ENCODE measurements at places on chromosomes 3 and 15. TPM values are rescaled to one million over a fixed set of nuclear protein-coding genes. Genes with fewer than 3 reads are reported as not detected.

- no peak for DNase-seq
Observed at GRCh38 chr15:64847876-64848716, 6.4 kb downstream of the PLEKHO2 start.

- DNase-seq, result no peak
Observed at GRCh38 chr15:90539789-90540188, 10.1 kb downstream of the CRTC3 start.

CCDC54 gene
- 0.13 TPM for polyA plus RNA-seq

- DNase-seq, result no peak
Observed at GRCh38 chr15:50257332-50257731, 8.2 kb downstream of the HDC start.

CLDN1 gene
- polyA plus RNA-seq, result 1.3 TPM

DNA sequence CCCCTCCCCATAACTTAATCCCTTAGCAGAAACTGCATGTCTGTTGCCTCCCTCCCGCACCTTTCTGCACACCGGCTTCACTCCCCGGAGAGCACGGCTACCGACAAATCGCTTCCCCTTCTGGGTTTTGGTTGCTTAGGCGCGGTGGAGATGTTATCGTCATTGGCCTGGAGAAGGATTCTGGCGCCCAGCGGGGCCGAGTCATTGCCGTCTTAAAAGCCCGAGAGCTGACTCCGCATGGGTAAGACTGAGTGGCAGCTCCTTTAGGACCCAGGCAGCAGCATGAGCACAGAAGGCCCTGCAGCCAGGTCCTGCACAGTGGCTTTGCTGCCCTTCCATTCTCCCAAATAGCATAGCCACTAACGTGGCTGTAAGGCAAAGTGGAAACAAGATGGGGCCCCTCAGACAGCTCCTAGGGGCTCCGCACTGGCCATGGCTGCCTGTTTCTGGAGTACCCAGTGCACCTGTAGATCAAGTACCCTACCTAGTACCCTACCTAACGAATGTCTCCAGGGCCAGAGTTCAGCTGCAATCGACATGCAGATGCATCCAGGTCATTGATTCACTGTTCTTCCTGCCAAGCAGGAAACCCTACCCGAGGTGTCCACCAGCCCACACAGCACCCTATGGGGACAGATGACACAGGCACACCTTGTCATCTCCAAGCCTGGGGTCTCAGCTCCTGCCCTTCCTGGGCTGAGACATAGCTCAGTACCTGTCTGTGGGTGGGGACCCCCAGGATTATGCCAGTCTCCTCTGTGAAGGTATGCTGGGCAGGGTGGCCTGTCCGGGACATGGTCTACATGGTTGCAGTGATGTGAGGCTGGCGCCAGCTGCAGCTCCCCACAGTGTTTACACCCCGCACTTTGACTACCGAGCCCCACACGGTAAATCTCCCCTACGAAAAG is 147.6 kb downstream of the LRRK1 start:
- DNase-seq, result no peak

DNA sequence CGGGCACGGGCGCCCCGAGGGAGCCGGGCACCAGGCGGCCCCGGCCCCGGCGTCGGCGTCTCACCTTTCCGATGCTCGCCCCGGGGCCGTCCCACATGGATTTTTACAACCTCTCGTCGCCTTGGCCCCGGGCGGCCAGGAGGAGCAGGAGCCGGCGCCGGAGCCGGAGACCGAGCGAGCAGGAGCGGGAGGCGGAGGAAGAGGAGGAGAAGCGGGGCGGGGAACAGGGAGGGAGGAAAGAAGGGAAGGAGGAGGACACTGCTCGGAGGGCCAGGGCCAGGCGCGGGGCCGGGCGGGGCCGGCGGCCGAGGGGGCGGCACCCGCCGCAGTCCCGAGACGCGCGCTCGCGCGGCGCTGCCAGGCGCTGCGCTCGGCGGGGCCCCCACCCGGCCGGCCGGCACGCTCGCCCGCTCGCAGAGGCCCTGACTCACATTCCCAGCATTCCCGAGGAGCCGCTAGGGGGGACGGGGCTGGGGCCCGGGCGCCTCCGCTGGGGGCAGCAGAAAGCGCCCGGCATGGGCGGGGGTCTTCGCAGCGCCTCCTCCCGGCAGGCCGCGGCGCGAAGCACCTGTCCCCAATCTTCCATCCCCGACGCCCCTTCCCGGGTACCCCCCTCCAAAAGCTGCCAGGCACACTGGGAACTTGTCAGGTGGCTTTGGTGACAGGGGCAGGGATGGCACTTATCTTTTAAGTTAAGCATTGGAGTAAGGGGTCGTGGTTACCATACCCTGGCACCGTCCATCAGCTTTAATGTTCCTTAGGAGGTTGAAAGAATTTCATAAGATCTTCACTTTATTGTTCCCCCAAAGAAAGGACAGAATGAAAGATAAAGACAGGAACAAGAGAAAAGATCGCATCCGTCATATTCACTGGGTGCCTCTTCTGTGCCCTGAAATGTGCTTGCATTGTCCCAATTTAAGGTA is at the start of gene ERC2:
TSS of gene ERC2 (minus strand) at position 284 of the 923 bp plus-strand sequence.
- DNase-seq, result peak; percentile 83

DNA sequence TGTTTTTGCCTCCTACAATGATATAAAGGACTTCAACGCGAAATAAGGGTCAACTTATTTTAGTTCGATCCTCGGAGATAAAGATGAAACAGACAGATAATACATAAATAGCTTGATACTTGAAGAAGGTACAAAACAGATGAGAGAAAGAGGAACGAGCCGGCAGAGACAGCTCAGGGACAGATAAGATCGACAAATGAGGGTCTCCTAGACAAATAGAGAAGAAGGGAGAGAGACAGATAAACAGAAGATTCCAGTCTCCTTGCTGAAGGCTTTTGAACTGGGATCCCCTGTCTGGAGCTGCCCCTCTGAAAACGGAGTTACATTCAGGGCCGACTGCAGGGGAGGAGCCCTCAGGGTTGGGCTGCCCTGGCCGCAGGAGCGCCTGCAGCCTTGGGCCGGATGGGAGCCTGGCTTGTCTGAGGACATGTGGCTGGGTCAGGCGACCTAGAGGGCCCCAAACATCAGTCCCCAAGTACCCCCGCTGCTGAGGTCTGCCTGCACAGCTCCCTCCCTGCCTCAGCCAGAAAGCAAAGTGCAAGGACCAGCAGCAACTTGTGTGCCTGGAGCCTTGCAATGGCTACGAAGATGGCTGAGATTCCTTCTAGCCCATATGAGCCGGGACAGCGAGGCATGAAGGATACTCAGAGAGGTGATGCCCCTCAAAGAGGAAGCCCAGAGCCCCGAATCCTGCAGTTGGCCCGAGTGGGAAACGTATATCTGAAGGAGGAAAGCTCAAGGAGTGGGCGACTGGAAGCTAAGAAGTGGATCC is 926 bp upstream of the SKOR1 start:
- DNase-seq, result peak; percentile 49

RAMAC gene
- polyA plus RNA-seq, result 34.8 TPM

DNA sequence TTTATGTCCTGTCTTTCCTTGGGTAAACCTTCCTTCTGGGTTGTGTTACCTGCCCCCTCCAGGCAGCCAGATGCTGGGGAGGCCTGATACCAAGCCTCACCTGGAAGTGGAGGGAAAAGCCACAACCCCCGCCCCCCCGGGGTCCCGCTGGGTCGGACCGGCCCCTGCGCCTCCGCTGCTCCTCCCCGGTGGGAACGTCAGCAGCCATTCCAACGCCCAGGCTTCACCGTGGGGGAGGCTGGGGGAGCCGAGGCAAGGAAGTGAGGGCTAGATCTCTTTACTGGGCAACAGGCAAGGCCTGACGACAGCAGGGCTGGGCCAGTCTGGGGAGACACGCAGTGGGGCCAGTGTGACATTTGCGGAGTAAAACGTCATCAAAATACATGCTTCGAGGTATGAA is 53.0 kb upstream of the SNRPA1 start:
- no peak for DNase-seq

ADAM10 gene
- polyA plus RNA-seq, result 167 TPM

DNA sequence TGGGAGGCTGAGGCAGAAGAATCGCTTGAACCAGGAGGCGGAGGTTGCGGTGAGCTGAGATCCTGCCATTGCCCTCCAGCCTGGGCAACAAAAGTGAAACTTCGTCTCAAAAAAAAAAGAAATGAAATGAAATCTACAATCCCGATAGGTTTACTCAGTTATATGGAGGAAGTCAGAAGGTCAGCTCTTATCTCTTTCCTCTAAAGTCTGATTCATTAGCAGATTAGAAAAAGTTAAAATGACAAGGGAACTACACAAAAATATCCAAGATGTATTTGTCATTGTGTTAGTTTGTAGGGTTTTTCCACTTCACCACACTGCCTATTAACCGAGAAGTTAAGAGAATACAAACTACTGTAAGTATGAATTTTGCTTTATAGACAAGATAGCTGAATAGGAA is 420.6 kb downstream of the SHQ1 start:
- no peak for DNase-seq

GRCh38 chr15:49610157-49610918 is 10.3 kb downstream of the FAM227B start:
- DNase-seq, result no peak

DNA sequence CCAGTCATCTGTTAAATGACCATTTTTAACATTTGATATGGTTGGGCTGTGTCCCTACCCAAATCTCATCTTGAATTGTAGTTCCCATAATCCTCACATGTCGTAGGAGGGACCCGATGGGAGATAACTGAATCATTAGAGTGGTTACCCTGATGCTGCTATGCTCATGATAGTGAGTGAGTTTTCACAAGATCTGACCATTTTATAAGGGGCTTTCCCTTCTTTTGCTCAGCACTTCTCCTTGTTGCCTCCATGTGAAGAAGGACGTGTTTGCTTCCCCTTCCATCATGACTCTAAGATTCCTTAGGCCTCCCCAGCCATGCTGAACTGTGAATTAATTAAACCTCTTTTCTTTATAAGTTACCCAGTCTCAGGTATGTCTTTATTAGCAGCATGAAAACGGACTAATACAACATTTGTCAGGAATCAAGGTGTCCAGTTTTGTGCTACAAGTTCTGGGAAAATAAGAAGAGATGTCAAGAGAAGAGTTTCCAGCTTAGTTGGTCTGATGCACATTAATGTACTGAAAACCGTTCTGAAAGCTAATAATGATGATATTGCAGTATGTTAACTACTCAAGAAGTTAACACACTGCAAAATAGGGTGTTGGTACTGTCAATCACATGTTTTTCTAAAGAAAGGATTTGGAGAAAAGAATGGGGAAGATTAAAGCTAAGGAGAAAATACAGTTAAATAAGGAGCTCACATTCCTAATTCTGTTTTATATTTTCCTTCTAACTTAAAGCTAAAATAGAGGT is 67.9 kb downstream of the ATP8B4 start:
- no peak for DNase-seq

DNA sequence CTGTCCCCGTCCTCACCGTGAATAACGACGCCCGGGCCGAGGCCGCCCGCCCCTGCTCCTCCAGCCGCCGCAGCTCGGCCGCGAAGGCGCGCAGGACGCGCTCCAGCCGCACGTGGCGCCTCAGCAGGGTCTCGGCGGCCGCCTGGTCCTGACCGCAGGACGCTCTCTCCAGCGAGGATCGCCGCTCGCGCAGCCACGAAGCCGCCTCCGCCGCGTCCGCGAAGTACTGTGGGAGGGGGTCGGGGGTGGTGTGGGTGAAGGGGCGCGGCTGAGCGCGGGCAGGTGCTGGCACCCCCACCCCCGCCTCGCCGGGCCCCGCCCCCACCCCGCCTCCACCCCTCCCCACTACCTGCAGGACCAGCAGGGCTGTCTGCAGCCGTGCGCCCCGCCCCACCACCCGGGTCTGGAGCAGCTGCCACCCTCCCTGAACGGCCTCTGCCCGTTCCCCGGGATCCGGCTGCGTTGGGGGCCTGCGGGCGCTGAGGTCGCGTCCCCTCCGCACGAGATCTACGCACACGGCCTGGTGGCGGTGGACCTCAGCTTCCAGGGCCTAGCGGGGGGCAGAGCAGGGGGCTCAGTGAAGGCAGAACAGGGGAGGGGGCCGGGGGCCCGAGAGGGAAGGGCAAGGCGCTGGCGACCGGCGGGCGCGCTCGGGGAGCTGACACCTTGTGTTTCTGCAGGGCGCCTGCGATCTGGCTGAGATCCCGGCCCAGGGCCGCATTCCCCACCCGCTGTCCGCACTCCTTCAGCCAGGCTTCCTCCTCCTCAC is 11.7 kb downstream of the SPTBN5 start:
- DNase-seq, result no peak

GRCh38 chr15:36472672-36473071 is 106.8 kb upstream of the CDIN1 start:
- no peak for DNase-seq

GRCh38 chr15:65952391-65953053 is 83.2 kb downstream of the RAB11A start:
- DNase-seq, result peak; percentile 61

- no peak for DNase-seq
Observed at GRCh38 chr15:97598353-97598798, 362.1 kb upstream of the ARRDC4 start.
